ENCODE measurements at places on chromosomes 11 and 22.

GRCh38 chr22:49363526-49364230 lies 464.0 kb downstream of the BRD1 start:
- no peak for DNase-seq

DNA sequence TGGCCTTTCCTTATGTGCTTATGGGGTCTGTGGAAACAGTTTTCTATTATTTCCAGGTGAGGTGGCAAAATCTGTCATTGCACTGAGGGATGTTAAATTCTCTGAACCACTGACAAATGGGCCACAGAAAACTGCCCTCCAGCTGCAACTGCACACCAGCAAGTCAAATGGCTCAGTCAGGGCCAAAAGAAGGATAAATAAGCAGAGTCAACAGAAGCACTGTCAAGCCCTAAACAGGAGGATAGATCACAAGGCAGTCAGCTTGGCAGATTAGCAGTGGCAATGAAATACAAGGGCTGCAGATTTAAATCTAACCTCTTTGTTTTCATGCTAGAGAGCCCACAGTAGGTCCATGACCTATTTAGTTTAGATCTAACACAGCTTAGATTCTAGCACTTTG lies 435.6 kb downstream of the ETS1 start:
- no peak for DNase-seq

DNA sequence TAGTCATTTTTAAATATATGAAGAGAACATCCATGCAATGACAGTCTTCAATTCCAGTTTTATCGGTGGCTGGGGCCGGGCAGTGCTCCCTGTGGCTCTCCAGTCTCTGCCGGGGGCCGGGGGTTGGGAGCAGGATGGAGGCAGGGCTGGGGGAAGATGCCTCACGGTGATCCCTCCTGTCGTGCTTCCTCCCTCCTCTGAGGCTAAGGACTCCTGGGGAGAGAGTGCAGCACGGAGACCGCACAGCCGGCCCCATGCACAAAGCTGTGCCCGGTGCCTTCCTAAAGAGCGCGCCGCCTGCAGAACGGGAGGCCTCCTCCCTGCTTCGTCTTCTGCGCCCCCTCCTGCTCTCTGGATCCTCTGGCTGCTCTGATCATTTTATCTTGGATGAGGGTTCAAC lies 20.5 kb downstream of the GAL start:
- DNase-seq = no peak

- no peak for DNase-seq
Observed at GRCh38 chr11:27209562-27210005, 153.4 kb downstream of the CCDC34 start.

DNA sequence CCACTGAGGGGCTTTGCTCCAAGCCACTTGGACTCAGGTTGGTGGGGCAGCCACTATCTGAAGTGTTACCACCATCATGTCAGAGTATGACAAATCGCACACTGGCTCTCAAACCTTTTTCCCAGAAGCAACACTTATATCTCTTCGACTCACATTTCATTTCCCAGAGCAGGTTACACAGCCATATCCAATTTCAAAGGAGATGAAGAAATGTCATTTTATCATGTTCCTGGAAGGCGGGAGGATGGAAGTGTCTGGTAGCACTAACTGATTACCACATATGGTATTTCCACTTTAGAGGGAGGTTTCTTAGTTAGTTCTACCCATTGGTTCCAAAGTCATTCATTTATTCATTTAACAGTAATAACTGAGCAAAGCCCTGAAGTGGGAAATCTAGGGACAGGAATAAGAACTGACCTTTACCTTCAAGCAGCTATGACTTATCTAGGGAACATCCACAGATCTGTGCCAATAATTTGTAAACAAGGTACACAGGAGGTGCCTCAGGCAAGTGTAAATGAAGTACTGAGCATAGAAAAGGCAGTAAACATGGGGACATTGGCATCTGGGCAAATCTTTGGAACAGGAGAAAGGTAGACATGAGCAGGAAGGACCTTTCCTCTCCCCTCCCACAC lies 54.9 kb upstream of the LRRC55 start:
- no peak for DNase-seq

DNA sequence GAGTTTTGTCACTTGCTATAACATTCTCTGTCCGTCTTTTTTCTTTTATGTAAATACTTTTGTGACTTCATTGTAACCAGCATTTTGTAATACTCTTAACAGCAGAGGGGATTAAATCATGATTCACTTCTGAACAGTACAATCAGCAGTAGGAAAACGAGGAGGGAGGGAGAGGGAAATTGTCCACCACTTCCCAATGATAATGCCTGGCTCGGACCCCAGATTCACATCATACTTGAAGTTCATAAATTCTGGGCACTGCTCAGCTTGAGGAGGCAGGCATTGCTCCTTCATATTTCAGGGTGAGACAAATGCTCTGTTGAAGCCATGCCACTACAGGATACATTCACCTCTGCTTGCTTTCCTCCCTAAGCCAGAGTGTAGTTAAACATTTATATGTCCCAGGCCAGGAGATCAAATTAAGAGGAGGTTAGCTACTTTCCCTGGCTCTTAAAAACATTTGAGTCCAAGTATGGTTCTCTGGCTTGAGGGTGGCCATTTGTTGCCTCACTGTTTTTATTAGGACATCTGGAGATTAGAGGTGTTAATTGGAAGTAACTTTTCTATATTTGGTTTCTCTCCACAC lies 129.0 kb upstream of the LDLRAD3 start:
- DNase-seq = peak; percentile 40

DNA sequence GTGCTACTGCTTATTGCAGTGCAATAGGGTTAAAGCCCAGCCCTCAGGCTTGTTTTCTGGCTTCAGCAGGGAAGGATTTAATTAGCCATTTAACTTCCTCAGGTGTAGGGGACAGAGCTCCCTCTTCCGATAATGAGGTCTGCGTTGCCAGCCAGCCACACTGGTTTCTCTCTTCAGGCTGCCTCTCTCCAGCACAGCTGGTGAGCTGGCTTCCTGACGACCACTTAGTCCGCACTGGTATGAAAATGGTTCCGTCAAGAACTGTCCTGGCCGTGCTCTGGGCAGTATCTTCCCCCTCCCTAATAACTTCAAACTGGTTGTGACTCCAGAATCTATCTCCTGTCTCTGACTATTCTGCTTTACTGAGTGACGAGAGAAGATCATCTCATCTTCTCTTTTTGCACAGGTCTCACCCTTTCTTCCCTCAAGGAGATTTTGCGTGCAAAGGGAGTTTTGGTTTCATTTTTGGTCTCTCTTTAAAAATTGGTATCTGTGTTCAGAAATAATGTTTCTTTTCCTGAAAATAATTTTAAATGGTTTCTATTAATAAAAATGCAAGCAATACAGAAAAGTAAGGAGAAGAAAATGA lies 49.2 kb downstream of the CNTN5 start:
- DNase-seq = peak; percentile 6

DNA sequence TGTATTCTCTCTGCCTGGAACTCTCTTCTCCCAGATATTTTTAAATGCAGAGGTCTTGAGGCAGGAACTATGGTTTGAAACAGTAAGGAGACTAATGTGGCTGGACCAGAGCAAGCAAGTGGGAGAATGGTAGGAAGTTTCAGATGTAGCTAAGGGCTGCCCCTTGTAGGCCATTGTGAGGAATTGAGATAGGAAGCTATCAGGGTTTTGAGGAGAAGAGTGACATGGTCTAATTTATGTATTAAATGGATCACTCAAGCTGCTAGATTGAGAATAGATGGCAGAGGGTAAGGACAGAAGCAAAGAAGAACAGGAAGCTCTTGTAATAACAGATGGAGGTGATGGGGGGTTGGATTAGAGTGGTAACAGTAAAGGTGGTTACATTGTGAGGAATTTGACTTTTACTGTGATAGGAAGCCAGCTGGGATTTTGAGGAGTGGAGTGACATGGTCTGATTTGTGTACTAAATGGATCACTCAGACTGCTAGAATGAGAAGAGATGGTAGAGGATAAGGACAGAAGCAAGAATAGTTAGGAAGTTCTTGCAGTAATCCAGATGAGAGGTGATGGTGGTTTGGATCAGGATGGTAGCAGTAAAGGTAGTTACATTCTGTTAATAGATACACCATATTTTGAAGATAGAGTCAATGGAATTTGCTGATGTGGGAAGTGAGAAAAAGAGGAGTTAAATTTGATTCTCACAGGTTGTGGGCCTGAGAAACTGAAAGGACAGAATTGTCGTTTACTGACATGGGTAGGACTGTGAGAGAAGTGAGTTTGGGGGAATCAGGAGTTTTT lies 63.0 kb downstream of the HIPK3 start:
- DNase-seq = no peak

GRCh38 chr11:97764605-97765004 lies 1256.1 kb upstream of the CNTN5 start:
- no peak for DNase-seq

DNA sequence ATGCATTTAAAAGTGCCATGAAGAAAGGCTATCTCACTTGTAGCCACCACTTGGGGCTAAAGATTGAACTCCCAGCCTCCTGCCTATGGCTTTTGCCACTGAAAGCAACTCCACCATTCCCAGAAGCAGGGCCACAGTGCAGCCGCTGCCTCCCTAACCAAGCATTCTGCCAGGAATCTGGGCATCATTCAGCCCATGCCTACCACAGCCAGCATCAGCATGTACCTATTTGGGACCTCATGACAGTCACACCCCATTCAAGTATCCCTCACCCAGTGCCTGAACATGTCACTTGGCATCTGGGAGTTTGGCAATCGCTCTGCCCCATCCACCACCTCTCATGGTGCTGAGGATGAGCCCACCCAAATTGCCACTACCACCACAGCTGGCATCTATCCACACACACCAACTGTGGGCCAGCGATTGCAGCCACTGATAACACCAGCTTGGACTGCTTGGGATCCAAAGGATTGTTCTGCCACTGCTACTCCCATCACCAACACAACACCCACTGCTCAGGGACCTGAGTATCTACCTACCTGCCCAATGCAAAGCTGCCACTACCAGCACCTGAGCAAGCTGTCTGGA lies 234.4 kb downstream of the GRM5 start:
- no peak for DNase-seq
